Stimulated activated CD8-positive, alpha-beta memory T cell treated with anti-CD3 and anti-CD28 coated beads, Interleukin-2, amount 100 ng/mL, for 1 hour (primary cell): ENCODE measurements at places on chromosomes 1 and 21.

- DNase-seq, result no peak
Measured at GRCh38 chr1:89364954-89365550, 1.2 kb downstream of the GBP6 start.

- no peak for DNase-seq
Measured at GRCh38 chr21:30306884-30307283, 13.2 kb downstream of the KRTAP26-1 start.

- DNase-seq, result no peak
Measured at GRCh38 chr1:36511804-36512798, 29.4 kb upstream of the CSF3R start.

DNA sequence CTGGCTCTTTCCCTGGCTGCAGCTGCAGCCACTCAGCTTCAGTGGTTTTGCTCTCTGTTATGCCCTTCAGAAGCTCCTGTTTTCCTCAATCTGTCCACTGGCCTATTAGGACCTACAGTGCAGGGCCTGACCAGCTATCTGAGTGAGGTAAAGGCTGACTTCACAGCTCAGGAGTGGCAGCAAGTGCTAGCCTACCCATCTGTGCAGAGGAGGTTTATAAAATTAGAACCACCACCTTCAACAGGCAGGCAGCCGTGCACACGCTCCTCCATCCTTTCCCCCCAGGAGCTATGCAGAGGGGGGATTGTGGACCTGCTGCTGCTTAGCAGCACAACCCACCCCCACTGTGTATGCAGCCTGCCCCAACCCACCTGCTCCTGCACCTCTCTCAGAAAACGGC lies 8.3 kb downstream of the ADAR start:
- DNase-seq, result no peak

GRCh38 chr1:54885807-54886723 lies 930 bp downstream of the DHCR24 start:
- no peak for DNase-seq

- DNase-seq, result no peak
Measured at GRCh38 chr1:91613595-91613994, 112.9 kb downstream of the CDC7 start.

DNA sequence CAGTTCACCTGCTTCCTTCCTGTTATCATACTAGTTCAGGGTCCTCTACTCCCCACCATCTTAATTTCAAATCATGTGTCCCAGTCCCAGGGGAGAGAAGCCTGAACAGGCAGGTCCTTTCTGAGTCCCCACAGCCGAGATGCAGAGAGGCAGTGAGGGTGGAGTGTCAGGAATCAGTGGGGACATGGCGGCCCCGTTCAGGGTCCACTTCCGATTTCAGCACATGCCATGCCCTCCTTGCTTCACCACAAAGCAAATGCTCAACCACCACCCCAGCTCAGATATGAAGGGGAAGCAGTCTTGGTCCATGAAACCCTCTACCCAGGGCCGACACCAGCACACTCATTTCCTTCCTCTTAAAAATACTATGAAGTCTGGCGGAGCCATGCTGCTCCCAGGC lies 5.2 kb upstream of the SEMA4A start:
- DNase-seq, result no peak
